ENCODE measurements at places on chromosomes 2 and 18. TPM values are rescaled to one million over a fixed set of nuclear protein-coding genes. Genes with fewer than 3 reads are reported as not detected.

The RUFY4 gene
- not detected for polyA plus RNA-seq

The C2orf80 gene
- polyA plus RNA-seq = 28.1 TPM

The TUBA3D gene
- polyA plus RNA-seq = 2.8 TPM

The IFT172 gene
- polyA plus RNA-seq = 22.7 TPM

The IL37 gene
- not detected for polyA plus RNA-seq

The CCDC85A gene
- 0.19 TPM for polyA plus RNA-seq

The DRC1 gene
- not detected for polyA plus RNA-seq

The CNGA3 gene
- not detected for polyA plus RNA-seq

The CDH20 gene
- 1.2 TPM for polyA plus RNA-seq

The LGALSL gene
- polyA plus RNA-seq = 27.3 TPM

The FASTKD1 gene
- polyA plus RNA-seq = 51.9 TPM

The TMEM178A gene
- polyA plus RNA-seq = 21.4 TPM

The TEKT4 gene
- polyA plus RNA-seq = not detected

The WNT6 gene
- polyA plus RNA-seq = not detected

Data from Purkinje cell (primary cell).